ENCODE measurements at places on chromosomes 16 and 17.

- DNase-seq: no peak
Observed at GRCh38 chr16:85888405-85889331, 10.3 kb upstream of the IRF8 start.

GRCh38 chr17:19369846-19370492 lies 7.4 kb upstream of the B9D1 start:
- no peak for DNase-seq

DNA sequence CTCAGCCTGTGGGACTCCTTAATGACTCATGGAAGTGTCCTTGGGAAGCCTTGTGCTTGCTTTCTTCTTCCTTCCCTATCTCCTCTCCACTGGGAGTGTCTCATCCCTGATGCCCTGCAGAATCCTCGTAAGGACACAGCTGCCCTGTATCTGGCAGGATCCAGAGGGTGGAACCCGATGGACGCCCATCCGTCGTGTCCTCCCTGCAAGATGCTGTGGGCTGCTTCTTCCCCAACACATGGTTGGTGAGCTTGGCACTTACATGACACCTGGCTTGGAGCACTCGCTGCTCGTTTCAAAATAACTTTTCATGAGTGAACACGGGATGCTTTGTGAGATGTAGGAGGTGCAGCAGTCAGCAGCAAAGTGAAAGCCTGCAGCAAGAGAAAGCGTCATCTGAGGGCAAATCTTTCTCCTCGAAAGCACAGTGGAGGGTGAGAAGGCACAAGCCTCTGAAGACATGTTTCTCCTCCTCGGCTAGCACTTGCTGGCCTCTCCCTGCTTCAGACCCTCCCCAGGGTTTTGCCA lies 3.3 kb downstream of the CCL15 start:
- peak; percentile 85 for DNase-seq

DNA sequence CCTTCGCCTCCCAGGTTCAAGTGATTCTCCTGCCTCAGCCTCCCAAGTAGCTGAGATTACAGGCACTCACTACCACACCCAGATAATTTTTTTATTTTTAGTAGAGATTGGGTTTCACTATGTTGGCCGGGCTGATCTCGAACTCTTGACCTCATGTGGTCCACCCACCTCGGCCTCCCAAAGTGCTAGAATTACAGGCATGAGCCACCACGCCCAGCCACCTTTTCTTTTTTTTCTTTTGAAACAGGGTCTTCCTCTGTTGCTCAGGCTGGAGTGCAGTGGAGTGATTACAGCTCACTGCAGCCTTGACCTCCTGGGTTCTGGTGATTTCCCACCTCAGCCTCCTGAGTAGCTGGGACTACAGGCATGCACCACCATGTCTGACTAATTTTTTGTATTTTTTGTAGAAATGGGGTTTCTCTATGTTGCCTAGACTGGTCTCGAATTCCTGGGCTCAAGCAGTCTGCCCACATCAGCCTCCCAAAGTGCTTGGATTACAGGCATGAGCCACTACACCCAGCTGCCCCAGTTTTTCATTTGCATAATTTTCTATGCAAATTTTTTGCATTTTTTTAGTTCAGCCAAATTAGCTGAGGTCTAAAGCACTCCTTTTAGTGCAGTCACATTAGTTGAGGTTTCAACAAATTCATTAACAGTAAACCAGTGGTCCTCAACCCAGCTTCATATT lies 11.3 kb downstream of the WWP2 start:
- DNase-seq: no peak
